ENCODE measurements at places on chromosomes 4 and X.

DNA sequence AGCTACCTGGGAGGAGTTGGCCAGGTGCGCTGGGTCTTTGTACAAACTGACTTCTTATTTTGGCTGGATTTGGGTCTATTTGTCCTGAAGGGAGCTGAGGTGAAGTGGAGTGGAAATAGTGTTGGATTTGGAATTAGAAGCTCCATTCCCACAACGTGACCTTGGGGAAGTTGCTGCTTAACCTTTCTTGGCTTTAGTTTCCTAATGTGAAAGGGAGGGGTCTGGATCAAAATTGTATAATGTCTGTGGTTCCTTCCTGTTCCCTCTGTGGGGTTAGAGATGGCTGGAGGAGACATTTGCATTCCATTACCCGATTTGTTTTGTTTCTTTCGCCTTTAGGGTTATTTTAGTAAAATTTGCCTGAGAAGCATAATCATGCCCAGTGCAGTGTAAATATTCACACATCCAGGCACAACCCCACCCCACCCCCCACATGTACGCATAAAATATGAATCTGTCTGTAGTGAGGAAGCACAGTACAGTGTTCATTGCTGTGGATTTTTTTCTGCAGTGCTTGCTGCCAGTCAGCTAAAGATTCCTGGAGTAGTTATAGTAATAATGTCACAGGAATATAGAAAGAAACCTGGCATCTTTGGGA, 21.5 kb downstream of the JADE1 start:
- no peak for DNase-seq

GRCh38 chr4:35163168-35163567, 1081.1 kb downstream of the ARAP2 start:
- no peak for DNase-seq

- DNase-seq: no peak
Observed at GRCh38 chrX:97330151-97330550, 446.4 kb downstream of the RPA4 start.

GRCh38 chrX:118717678-118718391, 9.6 kb upstream of the IL13RA1 start:
- no peak for DNase-seq

- no peak for DNase-seq
Observed at GRCh38 chr4:156298230-156298629, 344.6 kb upstream of the CTSO start.

DNA sequence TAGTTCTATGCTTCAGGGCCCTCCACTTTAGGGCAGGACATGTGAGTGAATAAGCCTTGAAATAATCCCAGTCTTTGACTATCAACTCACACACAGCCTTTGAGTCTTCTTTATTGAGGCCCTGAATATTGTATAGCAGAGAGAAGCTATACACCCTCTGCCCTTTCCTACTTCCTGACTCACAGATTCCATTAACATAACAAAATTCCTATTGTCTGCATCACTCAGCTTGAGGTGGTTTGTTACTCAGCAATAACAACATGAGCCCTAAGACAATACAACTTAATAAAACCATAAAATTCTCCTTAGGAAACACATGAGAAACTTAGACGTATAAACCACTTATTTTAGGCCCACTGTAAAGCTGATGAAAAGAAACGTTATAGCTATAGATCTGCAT, 680.3 kb upstream of the DIAPH2 start:
- DNase-seq: no peak

DNA sequence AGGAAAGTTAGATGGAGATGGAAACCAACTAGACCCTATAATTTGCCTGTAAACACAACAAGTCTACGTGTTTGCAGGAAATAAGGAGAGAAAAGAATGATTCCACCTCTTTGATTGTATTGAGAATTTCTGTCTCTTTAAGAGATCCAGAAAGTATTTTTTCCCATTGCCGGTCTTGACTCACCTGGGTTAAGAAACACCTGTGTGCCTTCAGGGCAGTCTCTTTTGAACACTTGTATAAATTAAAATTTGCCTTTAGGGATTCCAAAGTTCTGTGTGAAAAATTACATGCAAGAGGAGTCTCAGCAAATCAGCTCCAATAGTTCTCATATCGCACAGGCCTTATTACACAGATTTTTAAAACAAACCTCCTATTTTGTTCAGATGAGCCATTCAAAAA, 46.0 kb upstream of the SMAD1 start:
- no peak for DNase-seq

All from activated CD8-positive, alpha-beta memory T cell treated with anti-CD3 and anti-CD28 coated beads for 24 hours (primary cell).